ENCODE measurements at places on chromosomes 7 and 10. TPM values are rescaled to one million over a fixed set of nuclear protein-coding genes. Genes with fewer than 3 reads are reported as not detected.
A peak's percentile ranks its signal among the peaks of the same experiment; 100 is the strongest.

PNLIPRP1 gene
- total RNA-seq: not detected

GDF10 gene
- 0.20 TPM for total RNA-seq

IL6 gene
- total RNA-seq: 0.85 TPM

HOXA2 gene
- not detected for total RNA-seq

RHOBTB1 gene
- total RNA-seq: 2.5 TPM

RASA4B gene
- total RNA-seq: 3.7 TPM

ZNF800 gene
- total RNA-seq: 11.0 TPM

DNA sequence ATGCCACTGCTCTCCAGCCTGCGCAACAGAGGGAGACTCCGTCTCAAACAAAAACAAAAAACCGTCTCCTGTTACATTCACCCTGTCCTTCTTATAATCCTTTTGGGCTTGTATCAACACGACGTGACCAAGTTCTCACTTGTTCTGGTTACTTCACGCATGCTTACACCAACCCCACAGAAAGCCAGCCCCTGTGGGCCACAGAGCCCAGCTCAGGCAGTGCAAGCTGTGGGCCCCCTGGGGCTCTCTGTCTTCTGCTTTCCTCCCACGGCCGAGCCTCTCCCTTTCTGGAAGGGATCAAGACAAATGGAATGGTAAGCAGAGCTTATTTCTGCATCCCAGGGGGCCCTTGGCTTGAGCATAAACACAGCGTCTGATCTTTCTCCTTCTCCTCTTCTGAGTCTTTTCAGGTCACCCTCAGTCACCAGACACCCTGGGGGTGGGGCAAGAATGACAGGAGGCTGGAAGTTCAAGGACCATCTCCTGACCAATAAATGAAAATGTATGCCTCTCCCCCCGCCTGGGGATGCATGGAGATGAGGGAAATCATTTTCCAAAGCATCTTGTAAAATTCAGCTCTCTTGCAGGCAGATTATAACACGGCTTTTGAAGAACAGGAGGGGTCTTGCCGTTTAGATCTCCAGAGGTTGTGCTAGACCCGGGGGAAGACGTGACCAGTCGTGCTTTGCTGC, 19.0 kb upstream of the TRIM56 start:
- 0 out of 3 replicates have a peak overlapping the region, but pooled peaks have one; percentile 34 for H3K4me3 ChIP-seq
- H3K4me1 ChIP-seq: 0 out of 2 replicates have a peak, but pooled peaks cover 1% of the 10 kb centered on the region
- no peaks in the 10 kb centered on the region for H3K36me3 ChIP-seq
- no peak for DNase-seq

- no peak overlapping the region for H3K27ac ChIP-seq
- no peak for DNase-seq
- H3K27me3 ChIP-seq: no peaks in the 10 kb centered on the region
- no peak overlapping the region for H3K4me3 ChIP-seq
- no peaks in the 10 kb centered on the region for H3K4me1 ChIP-seq
- no peaks in the 10 kb centered on the region for H3K36me3 ChIP-seq
Observed at GRCh38 chr7:88280801-88281200, 25.9 kb downstream of the STEAP4 start.

DNA sequence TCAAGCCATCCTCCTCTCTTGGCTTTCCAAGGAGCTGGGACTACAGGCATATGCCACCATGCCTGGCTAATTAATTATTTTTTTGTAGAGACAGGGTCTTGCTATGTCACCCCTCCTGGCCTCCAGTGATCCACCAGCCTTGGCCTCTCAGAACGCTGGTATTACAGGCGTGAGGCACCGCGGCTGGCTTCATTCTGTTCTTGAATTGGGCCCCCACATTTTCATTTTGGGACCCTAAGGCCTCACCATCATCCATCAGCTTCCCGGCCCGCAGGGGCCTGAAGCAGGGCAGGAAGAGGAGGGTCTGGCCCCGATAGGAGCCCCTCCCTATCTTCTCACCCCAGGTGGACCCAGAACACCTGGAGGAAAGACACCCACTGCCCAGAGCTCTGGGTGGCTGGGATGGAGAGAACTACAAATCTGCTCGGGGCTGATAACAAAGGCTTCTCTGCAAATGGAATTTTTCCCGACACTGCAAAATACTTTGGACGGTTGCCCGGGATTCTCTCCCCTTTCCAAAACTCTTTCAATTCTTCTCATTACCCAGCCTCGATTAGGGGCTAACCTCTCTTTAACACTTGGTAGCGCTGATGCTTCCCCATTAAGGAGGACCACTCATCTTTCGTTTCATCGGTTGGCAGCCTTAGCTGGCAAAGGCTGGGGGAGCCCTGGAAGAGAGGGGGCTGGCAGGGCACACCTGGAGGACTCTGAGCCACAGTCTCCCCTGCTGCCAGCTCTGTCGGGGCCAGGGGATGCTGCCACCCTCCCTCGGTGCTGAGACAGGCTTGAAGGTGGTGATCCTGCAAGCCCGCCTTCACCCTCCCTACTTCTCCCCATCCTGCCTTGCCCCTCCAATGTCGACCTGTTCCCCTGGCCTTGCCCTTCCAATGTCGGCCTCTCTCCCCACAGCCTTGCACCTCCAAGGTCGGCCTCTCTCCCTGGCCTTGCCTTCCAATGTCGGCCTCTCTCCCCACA, 81.0 kb upstream of the GNA12 start:
- no peak overlapping the region for H3K27ac ChIP-seq
- DNase-seq: no peak

- DNase-seq: no peak
- no peaks in the 10 kb centered on the region for H3K27me3 ChIP-seq
- H3K4me3 ChIP-seq: no peak overlapping the region
- no peak overlapping the region for H3K27ac ChIP-seq
Observed at GRCh38 chr10:33612551-33612950, 278.1 kb upstream of the NRP1 start.

- DNase-seq: no peak
- H3K27me3 ChIP-seq: peaks cover 11% of the 10 kb centered on the region
- no peaks in the 10 kb centered on the region for H3K4me1 ChIP-seq
- no peak overlapping the region for H3K4me3 ChIP-seq
- 0 out of 2 replicates have a peak, but pooled peaks cover under 1% of the 10 kb centered on the region for H3K36me3 ChIP-seq
Observed at GRCh38 chr7:139774376-139774775, 3.4 kb downstream of the HIPK2 start.

Data from H9 (cell line).